Large intestine (tissue), 12 donors: ENCODE measurements at places on chromosomes 4 and X. TPM values are rescaled to one million over a fixed set of nuclear protein-coding genes. Genes with fewer than 3 reads are reported as not detected.

Gene TLR1
- polyA plus RNA-seq = 4.3 TPM

Gene USP17L24
- not detected for polyA plus RNA-seq

Gene VCX3A
- 0.10 TPM for polyA plus RNA-seq

Gene VSIG4
- polyA plus RNA-seq = 8.4 TPM

Gene FAT1
- 186 TPM for polyA plus RNA-seq

- DNase-seq = no peak
Observed at GRCh38 chr4:86565651-86566050, 28.5 kb upstream of the PTPN13 start.

DNA sequence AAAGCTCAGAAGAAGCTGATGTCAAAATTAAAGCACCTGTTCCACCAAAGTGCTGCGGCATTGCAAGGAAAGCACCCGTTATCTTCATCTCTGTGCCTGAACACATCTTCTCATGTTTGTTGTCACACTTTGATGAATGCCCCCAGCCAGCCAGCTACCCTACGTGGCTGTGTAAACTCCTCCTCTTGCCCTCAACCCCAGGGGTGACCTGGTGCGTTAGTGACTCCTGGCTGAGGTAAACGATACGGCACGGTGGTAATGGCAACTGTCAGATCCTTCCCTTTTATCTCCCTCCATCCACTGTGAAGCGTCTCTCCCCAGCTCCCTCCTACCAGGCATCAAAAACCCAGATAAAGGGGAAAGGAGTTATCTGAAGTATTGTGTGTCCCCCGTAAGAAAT, 90.6 kb upstream of the WWC2 start:
- DNase-seq = no peak

DNA sequence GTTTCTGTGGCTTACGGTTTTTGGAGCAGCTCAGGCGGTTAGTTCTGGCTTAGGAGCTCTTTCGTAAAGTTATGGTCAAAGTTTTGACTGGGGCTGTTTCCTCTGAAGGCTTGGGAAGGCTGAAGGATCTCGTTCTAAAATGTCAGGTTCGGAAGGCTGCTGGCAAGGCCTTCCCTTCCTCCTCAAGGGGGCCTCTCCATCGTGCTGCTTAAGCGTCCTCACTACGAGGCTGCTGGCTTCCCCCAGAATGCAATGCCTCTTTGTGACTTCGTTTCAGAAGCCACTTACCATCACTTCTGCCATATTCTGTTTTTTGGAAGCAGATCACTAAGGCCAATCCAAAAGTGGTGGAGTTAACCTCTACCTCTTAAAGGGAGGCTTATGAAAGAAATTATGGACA, 1196.4 kb upstream of the TENM3 start:
- DNase-seq = no peak

GRCh38 chr4:37661772-37662171, 24.4 kb downstream of the RELL1 start:
- DNase-seq = peak; percentile 48

DNA sequence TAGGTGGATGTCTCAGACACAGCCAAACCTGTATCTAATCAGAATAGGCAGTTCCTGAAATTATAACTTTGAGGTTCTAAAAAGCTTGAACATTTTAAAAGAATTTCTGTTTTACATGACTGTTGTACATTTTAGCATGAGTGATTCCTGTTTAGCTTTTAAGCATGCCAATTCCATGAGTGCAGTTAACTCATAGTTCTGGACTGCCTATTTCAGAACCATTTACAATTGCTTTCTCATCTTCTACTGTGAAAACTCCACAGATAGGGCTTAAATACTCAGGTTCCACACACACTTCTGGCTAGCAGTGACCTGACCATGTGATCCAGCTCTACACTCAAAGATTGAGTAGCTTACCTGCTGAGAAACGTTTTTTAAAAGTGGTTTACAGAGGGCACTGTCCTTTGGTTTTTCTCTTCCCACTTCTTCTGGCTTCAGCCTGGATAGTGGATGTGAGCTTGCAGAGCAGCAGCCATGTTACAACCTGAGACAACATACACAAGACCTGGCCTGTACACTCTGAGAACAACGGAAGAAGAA, 280.8 kb downstream of the ANKRD50 start:
- DNase-seq = no peak

DNA sequence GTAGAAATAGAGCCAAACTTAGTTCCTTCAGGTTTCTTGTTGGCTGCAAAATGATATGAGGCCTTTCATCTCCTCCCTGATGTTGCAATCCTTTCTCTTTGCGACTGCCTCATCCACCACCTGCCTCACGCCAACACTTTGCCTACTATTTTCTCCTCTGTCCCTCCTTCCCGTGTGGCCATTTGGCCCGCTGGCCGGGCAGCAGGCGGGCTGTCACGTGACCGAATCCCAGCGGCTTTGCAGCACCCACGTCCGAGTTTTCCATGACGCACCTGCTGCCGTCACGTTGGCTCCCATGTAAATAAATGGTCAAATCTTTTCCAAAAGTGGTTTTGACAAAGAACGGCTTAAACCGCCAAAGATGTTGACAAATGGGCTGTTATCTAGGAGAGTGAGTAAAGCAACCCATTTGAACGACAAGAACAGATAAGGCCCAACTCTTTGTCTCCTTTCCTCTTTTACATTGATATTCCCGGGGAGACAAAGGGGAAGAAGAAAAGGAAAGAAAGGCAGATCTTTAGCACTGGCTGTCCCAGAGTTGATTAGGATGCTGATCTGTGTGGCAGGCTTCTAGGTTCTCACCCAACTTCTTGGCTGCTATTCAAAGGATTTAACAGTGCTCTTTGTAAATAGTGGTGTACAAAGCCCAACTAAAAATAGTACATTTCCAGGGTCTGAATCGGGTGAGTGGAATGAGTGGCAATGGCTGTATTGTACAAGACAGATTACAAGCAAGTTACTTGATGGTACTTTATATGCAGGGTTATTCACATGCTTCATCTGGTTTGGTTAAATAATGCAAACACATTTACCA, 174.2 kb upstream of the JADE1 start:
- DNase-seq = peak; percentile 54

GRCh38 chr4:100165809-100166208, 24.5 kb downstream of the DDIT4L start:
- no peak for DNase-seq

DNA sequence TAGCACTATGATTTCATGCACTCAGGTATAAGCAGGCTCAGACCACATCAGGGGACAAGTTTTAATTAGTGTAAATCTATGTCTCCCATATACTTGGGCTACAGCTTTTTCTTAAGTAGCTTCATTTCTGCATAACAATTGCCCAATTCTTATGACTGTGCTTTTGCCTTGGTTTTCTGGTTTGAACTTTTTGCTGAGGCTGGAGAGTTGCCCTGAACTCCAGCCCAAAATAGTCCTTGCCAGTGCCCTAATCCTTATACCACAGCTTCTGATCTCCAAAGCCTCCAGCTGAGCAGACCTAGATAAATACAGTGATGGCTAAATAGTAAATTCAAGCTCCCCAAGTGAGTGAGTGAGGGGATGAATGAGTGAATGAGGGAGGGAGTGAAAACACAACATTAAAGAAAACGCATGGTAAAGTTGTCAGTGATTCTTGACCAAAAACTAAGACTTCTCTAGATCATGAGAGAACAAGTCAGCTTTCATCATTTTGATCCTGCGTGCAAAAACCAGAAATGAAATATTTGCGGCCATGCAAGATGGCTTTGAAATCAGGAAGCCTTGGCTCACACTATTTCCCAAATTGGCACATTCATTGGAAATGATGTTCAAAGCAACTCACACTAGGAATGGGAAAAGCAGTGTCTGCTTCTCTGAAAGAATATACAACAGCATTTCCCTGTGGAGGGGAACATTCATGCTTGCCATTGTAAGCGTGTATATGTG, 437.1 kb upstream of the CTSO start:
- DNase-seq = no peak

DNA sequence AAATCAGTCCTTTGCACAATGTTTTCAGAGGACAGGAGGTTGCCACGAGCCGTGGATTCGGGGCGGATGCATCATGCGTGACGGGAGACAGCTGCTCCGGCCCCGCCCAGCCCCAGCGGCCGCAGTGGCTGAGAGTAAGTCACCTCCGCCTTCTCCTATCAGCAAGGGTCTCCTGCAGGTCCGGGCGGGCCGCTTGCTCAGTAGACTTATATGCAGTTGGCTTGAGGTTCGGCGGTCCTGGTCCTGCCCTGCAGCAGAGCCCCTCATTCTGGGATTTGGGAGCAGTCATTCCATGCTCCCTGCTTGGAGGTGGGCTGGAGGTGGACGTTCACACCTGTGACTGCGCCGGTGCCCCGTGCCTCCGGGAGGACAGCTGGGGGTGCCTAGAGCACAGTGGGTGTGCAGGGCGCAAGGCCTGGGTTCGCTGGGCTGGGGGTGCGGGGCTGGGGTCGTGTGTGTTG, 86.3 kb upstream of the ADRA2C start:
- no peak for DNase-seq

GRCh38 chr4:119070301-119070700, 65.3 kb upstream of the MYOZ2 start:
- DNase-seq = no peak

DNA sequence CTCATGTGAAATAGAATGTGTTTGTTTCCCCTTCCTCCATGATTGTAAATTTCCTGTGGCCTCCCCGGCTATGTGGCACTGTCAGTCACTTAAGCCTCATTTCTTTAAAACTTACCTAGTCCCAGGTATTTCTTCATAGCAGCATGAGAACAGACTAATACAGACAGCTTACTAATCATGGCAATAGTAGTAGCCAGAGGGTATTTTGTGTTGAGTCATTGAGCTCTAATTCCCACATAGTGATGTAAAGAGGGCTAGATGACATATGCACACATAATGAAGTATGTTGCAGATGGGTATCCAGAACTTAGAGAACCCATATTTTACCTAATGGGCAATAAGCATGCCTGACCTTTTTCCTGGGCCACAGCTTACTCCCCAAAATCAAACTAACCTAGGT, 1197.2 kb downstream of the PCDH7 start:
- DNase-seq = no peak

GRCh38 chr4:89324671-89325070, 17.1 kb upstream of the GPRIN3 start:
- DNase-seq = no peak
